ENCODE measurements at places on chromosomes 6 and 20. TPM values are rescaled to one million over a fixed set of nuclear protein-coding genes. Genes with fewer than 3 reads are reported as not detected.
A peak's percentile ranks its signal among the peaks of the same experiment; 100 is the strongest.

- DNase-seq, result no peak
Measured at GRCh38 chr20:7933346-7933745, 6.9 kb downstream of the HAO1 start.

DNA sequence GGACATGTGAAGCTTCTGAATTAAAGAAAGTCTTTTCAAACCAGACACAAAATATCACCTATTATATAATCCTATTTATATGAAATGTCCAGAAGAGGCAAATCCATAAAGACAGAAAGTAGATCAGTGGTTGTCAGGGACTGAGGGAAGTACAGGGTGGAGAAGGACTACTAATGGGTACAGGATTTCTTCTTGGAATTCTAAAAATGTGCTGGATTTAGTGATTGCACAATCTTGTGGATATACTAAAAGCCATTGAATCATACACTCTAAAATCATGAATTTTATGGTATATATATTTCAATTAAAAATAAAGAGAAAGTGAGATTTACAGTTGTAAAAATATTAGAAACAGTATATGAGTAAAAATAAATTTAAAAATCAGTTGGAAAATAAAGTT lies 18.7 kb upstream of the MC3R start:
- no peak for DNase-seq

DNA sequence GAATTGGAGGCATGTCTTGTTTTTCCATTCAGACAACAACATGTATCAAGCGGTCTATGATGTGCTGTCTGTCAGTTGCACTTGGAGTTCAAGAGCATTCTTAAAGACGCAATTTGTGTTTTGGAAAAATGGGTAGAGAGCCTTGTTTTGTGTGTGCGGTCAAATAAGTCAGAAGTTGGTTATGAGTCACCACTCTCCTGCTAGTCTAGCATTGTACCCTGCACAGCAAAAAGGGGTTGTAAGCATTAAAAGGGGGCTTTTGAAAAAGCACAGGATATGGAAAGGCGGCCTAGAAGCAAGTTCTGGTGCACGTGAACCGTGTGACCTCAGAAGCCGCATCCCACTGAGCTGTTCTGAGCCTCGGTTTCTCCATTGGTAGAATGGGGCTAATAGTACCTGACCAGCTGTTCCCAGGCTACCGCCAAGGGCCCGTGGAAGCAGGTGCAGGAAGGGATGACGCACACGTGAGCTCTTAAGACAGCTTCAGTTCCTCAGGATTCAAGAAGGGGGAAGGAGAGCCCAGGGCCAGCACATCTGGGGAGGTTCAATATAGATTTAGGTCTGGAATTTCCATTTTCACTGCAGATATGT lies 61.6 kb upstream of the SNX9 start:
- DNase-seq, result peak; percentile 78

DNA sequence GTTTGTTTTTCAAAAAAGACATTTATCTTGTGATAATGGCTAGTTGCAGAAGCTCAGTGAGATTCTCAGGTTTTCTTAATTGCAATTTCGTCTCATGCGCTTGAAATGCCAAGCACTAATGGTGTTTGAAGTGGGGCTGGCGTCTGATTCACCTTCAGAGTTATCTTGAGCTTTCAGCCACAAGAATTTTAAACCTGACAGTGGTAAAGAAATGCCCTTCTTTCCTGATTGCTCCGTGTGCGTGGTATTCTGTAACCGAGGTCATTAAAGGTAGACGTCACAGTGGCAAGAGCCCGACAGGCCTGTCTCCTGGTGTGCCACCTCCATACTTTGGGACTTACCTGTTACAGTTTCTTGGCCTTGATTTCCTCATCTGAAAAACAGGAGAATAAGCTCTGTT lies 126.5 kb upstream of the QKI start:
- no peak for DNase-seq

- DNase-seq, result no peak
Measured at GRCh38 chr6:52497652-52498408, 77.7 kb downstream of the EFHC1 start.

GRCh38 chr6:36120539-36120938 lies 9.8 kb upstream of the MAPK13 start:
- peak; percentile 89 for DNase-seq

HUS1B gene
- 0.40 TPM for total RNA-seq

PPIL6 gene
- total RNA-seq, result 0.27 TPM

CCHCR1 gene
- total RNA-seq, result 39.8 TPM

PTCRA gene
- not detected for total RNA-seq
